ENCODE measurements at places on chromosomes 2 and 18. TPM values are rescaled to one million over a fixed set of nuclear protein-coding genes. Genes with fewer than 3 reads are reported as not detected.

SERPINB12 gene
- not detected for total RNA-seq

IL1F10 gene
- total RNA-seq, result not detected

ASXL3 gene
- 0.10 TPM for total RNA-seq

GPR39 gene
- total RNA-seq, result 0.15 TPM

GLI2 gene
- 3.4 TPM for total RNA-seq

FZD7 gene
- total RNA-seq, result 5.2 TPM

STAT4 gene
- total RNA-seq, result 0.83 TPM

XIRP2 gene
- not detected for total RNA-seq

- H3K4me3 ChIP-seq, result no peak overlapping the region
- no peak overlapping the region for H3K27ac ChIP-seq
- H3K27me3 ChIP-seq, result no peaks in the 10 kb centered on the region
- H3K36me3 ChIP-seq, result no peaks in the 10 kb centered on the region
Measured at GRCh38 chr2:16258350-16258749, 318.0 kb downstream of the MYCN start.

- no peaks in the 10 kb centered on the region for H3K27me3 ChIP-seq
- no peak overlapping the region for H3K4me3 ChIP-seq
- no peak for DNase-seq
- H3K27ac ChIP-seq, result no peak overlapping the region
Measured at GRCh38 chr2:108949316-108950239, 39.4 kb downstream of the EDAR start.

DNA sequence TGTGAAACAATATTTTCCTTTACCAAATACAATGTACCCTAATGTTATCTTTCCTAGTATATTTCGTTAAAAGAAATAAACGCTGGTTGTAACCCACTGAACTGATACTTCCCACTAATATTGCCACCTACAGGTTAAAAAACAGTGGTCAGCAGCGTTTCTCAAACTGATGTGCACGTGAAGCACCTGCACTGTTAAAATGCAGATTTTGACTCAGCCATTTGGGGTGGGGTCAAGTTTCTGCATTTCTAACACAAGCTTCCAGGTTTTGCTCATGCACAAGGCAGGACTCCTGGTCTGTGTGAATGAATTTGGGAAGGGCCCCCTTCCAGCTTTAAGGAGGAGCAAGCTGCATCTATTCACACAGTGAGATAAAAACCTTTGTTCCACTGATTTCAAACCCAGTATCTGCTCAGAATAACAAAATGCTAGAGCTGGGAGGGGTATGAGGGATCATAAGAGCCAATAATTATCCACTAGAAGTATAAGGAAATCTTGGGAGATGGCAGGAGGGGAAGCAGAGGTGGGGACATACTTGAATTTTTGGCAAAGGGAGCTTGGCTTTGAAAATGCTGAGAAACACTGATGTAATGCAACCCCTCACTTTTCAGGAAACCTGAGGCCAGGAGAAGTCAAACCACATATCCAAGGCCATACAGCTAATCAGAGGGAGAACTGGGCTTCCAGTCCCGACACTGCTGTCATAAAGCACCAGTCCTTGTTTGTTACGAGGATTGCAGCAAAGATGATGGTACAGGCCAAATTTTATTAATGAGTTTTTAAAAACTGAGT lies 116.2 kb downstream of the RBMS1 start:
- H3K27me3 ChIP-seq, result no peaks in the 10 kb centered on the region
- H3K27ac ChIP-seq, result peak overlapping the region; percentile 71
- no peak for DNase-seq
- H3K4me1 ChIP-seq, result peaks cover 70% of the 10 kb centered on the region

- no peaks in the 10 kb centered on the region for H3K27me3 ChIP-seq
- H3K36me3 ChIP-seq, result no peaks in the 10 kb centered on the region
- no peak overlapping the region for H3K4me3 ChIP-seq
- H3K4me1 ChIP-seq, result no peaks in the 10 kb centered on the region
- no peak for DNase-seq
Measured at GRCh38 chr2:96527286-96528005, 9.1 kb upstream of the ARID5A start.

- H3K4me3 ChIP-seq, result no peak overlapping the region
- no peak for DNase-seq
- no peaks in the 10 kb centered on the region for H3K4me1 ChIP-seq
- no peaks in the 10 kb centered on the region for H3K36me3 ChIP-seq
Measured at GRCh38 chr2:48265169-48266030, 264.6 kb upstream of the STON1 start.

DNA sequence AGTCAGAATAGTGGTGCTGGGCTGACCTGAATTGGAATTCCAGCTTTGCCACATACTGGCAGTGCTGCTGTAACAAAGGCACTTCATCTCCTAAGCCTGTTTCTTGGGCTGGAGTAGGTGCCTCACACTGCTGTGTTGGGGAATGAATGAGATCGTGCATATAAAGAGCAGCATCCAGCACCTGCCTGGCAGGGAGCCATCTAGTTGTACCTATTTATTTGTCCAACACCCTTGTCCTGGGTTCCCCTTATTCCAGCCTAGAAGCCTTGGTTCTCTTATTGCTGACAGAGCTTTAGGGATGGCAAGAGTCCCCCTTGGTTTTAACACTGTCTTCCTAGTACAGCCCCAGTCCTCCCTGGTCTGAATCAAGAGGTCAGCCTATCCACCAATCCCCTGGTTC lies 275.3 kb upstream of the RAB12 start:
- no peak for DNase-seq
- H3K27ac ChIP-seq, result no peak overlapping the region
- H3K4me3 ChIP-seq, result no peak overlapping the region
- no peaks in the 10 kb centered on the region for H3K36me3 ChIP-seq
- H3K27me3 ChIP-seq, result no peaks in the 10 kb centered on the region
- no peaks in the 10 kb centered on the region for H3K4me1 ChIP-seq

DNA sequence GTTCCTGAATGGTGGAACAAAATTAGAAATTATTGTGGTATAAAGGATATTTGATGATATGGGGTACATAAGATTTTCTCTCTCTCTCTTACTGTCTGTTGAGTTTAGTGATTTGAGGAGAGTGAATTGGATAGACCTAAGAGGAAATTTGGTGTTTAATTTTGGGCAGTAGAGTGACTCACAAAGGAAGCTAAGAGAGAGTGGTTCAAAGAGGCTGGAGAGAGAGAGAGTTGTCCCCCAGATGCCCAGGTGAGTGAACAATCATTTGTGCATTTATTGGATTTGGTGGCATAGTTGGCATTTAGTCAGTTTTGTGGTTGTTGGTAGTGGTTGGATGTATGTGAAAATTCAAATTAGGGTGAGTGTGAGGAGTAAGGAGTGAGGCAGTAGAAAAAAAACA lies 56.8 kb downstream of the GPD2 start:
- H3K27ac ChIP-seq, result no peak overlapping the region
- no peaks in the 10 kb centered on the region for H3K4me1 ChIP-seq
- DNase-seq, result no peak
- H3K4me3 ChIP-seq, result no peak overlapping the region

DNA sequence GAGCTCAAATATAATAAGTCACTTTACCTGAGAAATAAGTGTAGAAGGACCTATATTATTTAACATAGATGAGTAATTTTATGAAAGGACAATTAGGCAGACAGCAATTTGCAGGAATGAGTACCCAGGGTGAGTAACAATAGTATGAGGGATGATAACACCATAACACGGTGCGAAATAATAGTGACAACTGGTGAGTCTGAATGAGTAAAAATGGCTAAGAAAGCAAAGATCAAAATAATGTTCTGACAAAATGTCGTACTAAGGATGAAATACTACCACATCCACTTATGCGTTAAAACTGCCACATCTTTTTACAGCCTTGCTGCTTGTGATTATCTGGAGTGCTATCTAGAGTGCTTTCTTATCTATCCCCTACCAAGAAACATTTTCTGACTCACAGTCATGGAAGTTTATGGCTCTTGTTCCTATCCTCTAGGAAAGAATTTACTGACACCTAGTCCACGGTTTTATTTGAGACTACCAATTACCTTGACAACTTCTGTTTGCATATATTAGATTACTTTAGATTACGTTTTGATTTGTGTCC lies 929.7 kb downstream of the LRP1B start:
- no peaks in the 10 kb centered on the region for H3K27me3 ChIP-seq
- no peaks in the 10 kb centered on the region for H3K4me1 ChIP-seq
- H3K27ac ChIP-seq, result no peak overlapping the region
- DNase-seq, result no peak
- H3K4me3 ChIP-seq, result no peak overlapping the region

DNA sequence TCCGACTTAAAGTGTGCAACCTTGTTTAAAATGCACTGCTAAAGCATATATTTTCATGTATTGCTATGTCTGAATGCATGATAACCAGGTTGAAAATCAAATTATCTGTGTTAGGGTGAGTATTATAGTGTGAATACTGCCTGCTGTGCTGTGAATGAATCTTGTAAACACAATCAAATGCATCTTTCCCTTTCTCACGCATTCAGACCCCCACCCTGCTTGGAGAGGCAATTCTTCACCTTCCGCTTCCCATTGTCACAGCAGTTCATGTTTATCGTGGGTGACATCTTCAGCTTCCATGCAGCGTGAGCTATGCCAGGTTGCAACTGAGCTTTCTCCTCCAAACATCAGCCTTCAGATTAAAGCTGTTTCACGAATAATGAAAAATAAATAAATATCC lies 418.0 kb downstream of the MEIS1 start:
- no peaks in the 10 kb centered on the region for H3K4me1 ChIP-seq
- DNase-seq, result no peak
- no peak overlapping the region for H3K27ac ChIP-seq

DNA sequence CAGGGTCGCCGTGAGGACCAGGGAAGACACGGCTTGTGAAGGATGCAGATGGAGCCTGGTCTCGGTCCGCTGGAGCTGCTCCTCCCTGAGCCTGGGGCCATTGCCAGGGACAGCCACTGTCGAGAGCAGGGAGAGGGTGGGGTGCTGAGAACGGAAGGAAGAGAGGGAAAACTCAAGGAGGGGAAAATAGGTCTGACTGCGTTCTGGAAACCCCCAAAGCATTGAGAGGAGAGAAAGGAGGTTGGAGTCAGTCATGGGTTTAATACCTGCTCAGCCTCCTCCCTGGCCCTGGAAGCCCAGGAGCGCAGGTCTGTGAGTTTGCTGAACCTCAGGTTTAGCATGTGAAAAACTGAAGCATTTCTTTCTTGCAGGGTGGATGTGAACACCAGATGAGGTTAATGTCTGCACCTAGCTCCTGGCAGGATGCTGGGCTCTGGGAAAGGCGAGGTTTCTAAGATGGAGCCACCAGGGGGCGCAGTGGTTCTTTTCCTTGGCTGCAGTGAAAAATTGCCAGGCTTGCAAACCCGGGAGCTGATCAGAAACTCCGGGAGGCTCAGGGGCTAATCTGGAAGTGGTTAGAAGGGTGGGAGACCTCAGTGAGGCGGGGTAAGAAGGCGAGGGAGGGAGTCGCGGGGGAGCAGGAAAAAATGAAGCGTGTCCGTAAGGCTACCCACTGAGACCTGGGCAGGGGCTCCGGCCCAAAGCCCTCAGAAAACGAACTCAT lies 33.6 kb upstream of the RNF149 start:
- DNase-seq, result peak; percentile 74
- H3K36me3 ChIP-seq, result no peaks in the 10 kb centered on the region
- H3K4me3 ChIP-seq, result no peak overlapping the region

- no peak overlapping the region for H3K27ac ChIP-seq
- no peak for DNase-seq
- peak overlapping the region; percentile 81 for H3K4me3 ChIP-seq
- H3K4me1 ChIP-seq, result peaks cover 27% of the 10 kb centered on the region
- no peaks in the 10 kb centered on the region for H3K36me3 ChIP-seq
- H3K27me3 ChIP-seq, result no peaks in the 10 kb centered on the region
Measured at GRCh38 chr2:46943881-46944798, 28.5 kb upstream of the MCFD2 start.

- H3K4me1 ChIP-seq, result no peaks in the 10 kb centered on the region
- no peak overlapping the region for H3K27ac ChIP-seq
- H3K27me3 ChIP-seq, result no peaks in the 10 kb centered on the region
- H3K36me3 ChIP-seq, result no peaks in the 10 kb centered on the region
- no peak overlapping the region for H3K4me3 ChIP-seq
- peak; percentile 30 for DNase-seq
Measured at GRCh38 chr2:11907190-11907589, 160.8 kb downstream of the LPIN1 start.

DNA sequence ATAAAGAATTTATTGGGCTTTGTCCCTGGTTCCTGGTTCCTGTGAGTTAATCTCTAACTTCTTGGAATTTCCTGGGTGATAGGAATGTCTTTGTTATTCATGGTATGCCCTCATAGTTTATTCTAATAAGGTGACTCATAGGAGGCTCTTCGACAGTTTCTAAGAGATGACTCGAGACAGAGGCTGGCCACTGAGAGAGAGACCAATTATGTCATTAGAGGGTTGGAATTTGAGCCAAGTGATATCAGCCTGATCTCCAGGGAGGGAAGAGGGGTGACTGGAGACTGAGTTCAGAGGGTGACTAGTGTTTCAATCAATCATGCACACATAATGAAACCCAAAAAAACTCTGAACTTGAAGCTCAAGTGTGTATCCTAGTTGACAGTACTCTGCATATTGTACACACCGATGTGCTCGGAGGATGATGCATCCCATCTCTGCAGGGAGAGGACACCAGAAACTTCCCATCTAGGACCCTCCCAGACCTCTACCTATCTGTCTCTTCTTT lies 185.7 kb downstream of the MTCL1 start:
- H3K27ac ChIP-seq, result no peak overlapping the region
- DNase-seq, result peak; percentile 18
- no peaks in the 10 kb centered on the region for H3K4me1 ChIP-seq
- no peaks in the 10 kb centered on the region for H3K36me3 ChIP-seq
- no peak overlapping the region for H3K4me3 ChIP-seq

- H3K36me3 ChIP-seq, result no peaks in the 10 kb centered on the region
- no peak overlapping the region for H3K27ac ChIP-seq
- H3K4me3 ChIP-seq, result no peak overlapping the region
- peak; percentile 24 for DNase-seq
- H3K4me1 ChIP-seq, result no peaks in the 10 kb centered on the region
Measured at GRCh38 chr2:240811346-240812300, 8.4 kb downstream of the KIF1A start.

GRCh38 chr18:59985289-59985688 lies 85.5 kb downstream of the PMAIP1 start:
- H3K27ac ChIP-seq, result no peak overlapping the region
- DNase-seq, result no peak
- H3K36me3 ChIP-seq, result no peaks in the 10 kb centered on the region
- no peaks in the 10 kb centered on the region for H3K27me3 ChIP-seq
- no peaks in the 10 kb centered on the region for H3K4me1 ChIP-seq
- H3K4me3 ChIP-seq, result no peak overlapping the region

- H3K27ac ChIP-seq, result no peak overlapping the region
- no peaks in the 10 kb centered on the region for H3K36me3 ChIP-seq
- no peak overlapping the region for H3K4me3 ChIP-seq
- H3K4me1 ChIP-seq, result no peaks in the 10 kb centered on the region
- no peak for DNase-seq
- no peaks in the 10 kb centered on the region for H3K27me3 ChIP-seq
Measured at GRCh38 chr18:396251-396555, 104.3 kb downstream of the COLEC12 start.

GRCh38 chr2:21423854-21424253 lies 300.1 kb downstream of the TDRD15 start:
- no peak overlapping the region for H3K4me3 ChIP-seq
- no peaks in the 10 kb centered on the region for H3K36me3 ChIP-seq
- H3K27ac ChIP-seq, result no peak overlapping the region
- DNase-seq, result no peak
- H3K4me1 ChIP-seq, result no peaks in the 10 kb centered on the region

- no peaks in the 10 kb centered on the region for H3K27me3 ChIP-seq
- no peak for DNase-seq
- no peaks in the 10 kb centered on the region for H3K4me1 ChIP-seq
- no peak overlapping the region for H3K27ac ChIP-seq
Measured at GRCh38 chr18:39230086-39230803, 1664.6 kb upstream of the CELF4 start.
